ENCODE measurements at places on chromosomes 3 and 15. TPM values are rescaled to one million over a fixed set of nuclear protein-coding genes. Genes with fewer than 3 reads are reported as not detected.

DNA sequence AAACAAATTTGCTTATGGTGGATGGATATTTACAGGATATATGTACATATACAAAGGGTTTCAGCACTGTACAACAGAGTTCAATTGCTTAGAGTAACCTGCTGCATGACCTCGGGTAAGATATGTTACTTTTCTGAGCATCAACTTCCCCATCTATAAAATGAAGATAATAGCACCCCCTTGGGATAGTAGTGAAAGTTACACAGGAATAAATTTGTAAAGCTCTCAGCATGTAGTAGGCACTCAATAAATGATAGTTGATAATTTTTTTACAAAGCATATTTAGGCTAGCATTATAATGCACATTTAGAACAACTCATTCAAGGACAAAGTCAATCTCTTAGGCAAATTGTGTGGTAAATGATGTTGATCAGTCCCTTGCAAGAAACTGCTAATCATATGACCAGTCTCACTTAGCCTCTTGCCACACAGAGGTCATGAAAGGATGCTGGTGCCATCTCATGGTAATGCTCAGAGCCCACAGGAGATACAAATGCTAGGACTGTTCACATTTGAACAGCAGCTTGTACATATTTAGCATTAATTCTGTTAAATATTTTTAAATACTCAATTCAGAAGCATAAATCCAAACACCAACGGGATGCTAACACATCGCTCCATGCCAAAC, 123.9 kb downstream of the MAGI1 start:
- DNase-seq = no peak

DNA sequence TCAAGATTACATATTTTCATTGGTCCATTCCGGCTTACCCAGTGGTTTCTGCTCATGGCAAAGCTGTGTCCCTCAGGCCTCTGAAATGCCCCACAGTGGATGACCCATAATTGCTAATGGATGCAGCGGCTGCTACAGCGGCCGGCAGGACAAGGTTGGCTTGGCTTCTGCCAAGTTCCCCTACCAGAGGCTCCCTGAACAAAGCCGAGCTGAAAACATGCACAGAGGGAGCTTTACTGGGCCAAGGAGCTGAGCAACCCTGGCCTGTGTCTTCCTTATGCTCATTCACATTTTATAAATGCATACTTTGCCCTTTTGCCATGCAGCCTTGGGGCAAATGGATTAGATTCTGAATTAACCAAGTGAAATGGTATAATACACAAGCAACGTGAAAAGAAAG, 150.5 kb downstream of the NTRK3 start:
- DNase-seq = no peak

DNA sequence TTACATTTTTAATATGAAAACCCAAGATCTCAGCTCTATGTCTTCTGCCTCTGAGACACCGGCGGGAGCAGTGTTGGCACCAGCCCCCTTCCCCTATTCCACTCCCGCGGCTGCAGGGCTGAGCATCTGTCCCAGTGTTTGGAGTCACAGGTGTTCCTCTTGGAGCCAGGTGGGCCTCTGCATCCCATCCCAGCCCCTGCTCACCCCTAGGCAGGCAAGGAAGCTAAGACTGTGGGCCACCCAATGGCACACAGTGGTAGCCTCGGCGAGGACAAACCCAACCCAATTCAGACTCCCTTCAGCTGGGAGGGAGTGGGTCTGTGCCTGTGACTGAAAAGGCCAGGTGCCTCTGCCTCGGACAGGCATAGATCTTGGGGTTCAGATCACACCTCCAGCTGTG, 3.1 kb downstream of the CHST13 start:
- DNase-seq = no peak

- DNase-seq = no peak
Measured at GRCh38 chr3:197337656-197338055, 39.2 kb upstream of the DLG1 start.

DNA sequence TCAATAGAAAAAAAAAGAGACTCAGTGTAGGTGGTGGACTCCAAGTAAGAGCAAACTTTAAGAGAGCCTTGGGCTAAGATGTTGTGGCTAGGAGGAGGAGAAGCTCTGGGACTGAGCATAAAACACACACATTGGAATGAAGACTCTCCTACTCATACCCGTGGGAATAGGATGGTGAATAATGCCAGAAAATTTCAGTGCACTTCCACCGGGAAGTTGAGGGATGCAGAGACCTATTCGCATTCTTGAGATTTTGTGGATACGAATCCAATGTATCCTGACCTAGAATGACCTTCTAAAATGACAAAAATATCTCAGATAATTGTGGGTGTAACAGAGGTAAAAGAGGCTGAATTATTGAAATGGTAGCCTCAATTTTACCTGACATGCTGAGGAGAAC, 388.7 kb upstream of the SGO1 start:
- DNase-seq = no peak

- DNase-seq = no peak
Measured at GRCh38 chr3:81242871-81243270, 518.6 kb downstream of the GBE1 start.

DNA sequence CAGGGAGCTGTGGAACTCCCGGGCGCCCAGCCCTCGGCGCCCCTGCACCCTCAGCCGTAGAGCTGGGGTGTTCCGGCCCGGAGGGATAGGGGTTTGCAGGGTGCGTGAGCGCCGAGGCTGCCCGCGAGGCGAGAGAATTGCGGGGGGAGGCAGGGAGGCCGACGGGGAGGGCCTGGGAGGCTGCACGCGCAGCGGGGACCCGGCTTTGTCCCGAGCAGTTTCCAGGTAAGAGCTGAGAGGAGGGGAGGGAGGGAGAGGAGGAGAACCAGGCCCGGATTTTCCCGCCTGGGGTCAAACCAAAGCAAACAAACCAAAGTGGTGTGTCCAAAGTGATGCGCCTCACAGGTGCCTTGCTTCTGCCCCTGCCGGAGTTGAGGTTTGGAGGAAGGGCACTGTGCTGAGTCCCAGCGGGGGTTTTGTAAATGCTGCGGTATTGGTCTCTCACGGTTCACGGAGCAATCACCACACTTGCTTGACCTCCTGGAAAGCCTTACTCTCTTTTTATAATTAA, 146.4 kb downstream of the TJP1 start:
- no peak for DNase-seq

- DNase-seq = no peak
Measured at GRCh38 chr3:177694316-177694715, 497.0 kb upstream of the TBL1XR1 start.

DNA sequence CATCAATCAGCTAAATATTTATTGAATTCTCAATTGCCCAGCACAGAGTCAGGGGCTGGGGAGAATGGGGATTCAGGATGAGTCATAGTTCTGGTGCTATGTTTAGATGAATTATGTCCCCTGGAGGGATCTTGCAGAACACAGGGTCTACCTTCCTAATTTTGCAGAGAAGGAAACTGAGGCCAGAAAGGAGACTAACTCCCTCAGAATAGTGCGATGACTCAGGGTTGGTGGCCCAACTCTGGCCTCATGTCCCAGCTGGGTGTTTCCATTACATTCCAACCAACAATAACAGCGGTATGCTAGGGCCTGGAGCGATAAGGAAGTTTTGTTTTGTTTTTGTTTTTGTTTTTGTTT, 270.9 kb downstream of the TLE3 start:
- DNase-seq = no peak

GRCh38 chr15:85097250-85097649, 115.6 kb downstream of the PDE8A start:
- no peak for DNase-seq

GRCh38 chr3:179512378-179512777, 50.3 kb upstream of the ACTL6A start:
- DNase-seq = no peak

- no peak for DNase-seq
Measured at GRCh38 chr3:127254730-127255129, 33.1 kb downstream of the PRR20G start.

DNA sequence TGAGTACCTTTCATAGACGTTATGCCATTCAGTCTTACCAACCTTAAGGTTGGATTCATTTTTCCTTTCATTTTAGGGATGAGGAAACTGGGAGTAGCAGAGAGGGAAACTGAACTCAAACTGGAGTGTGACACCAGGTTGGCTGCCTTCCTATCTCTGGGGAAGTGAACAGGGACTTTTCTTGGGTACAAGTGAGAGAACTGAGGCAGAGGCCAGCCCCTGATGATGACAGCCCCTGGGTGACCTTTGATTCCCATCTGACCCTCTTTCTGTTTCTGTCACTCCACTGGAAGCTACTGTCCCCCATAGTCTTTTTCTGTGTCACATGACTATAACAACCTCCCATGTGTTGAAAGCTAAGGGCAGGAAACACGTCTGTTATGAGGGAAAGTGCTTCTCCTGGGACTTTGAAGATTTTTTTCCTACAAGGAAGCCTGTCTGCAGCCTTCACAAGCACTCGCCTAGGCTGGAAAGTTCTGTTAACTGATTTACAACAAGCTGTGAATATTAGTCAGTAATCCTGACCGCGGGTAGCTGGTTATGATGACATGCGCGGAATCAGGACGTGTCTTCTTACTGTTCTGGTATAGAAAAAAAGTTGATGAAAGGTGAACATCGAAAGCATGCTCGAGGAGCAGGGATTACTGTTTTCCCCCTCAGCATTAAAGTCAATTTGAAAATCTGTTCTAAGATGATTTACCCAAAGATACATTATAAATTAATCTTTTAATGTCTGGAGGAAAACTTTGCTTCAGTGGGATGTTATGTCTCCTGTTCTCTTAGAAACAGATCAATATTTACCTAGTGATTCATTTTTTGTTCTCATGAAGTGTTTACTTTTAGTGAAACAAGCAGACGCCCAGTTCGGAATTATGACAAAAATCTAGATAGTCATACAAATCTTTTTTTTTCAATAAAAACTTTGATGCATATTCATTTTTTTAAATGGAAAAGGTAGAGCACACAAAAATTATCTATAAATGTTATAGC, 31.5 kb downstream of the ABHD2 start:
- no peak for DNase-seq

GRCh38 chr15:58249646-58250312, 111.6 kb downstream of the AQP9 start:
- DNase-seq = no peak

- DNase-seq = no peak
Measured at GRCh38 chr3:60399292-60399691, 852.0 kb downstream of the FHIT start.

DNA sequence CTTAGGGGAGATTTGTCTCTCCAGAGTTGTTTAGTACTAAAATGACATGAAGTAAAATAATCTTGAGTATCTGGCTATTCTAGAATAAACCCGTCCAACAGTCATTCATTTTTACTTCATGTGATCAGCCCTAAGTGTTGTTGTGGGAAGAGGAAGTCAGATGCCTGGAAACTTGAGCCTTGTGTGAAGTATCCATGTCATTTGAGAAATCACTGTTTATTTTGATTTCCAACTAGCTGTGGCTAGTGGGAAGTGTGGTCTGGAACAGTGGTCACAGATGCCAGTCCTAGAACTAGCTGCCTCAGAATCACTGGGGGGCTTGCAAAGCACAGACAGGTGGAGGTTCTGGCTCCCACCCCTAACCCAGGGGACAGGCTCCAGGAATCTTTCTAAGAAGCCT, 77.7 kb upstream of the LIMD1 start:
- DNase-seq = no peak

DNA sequence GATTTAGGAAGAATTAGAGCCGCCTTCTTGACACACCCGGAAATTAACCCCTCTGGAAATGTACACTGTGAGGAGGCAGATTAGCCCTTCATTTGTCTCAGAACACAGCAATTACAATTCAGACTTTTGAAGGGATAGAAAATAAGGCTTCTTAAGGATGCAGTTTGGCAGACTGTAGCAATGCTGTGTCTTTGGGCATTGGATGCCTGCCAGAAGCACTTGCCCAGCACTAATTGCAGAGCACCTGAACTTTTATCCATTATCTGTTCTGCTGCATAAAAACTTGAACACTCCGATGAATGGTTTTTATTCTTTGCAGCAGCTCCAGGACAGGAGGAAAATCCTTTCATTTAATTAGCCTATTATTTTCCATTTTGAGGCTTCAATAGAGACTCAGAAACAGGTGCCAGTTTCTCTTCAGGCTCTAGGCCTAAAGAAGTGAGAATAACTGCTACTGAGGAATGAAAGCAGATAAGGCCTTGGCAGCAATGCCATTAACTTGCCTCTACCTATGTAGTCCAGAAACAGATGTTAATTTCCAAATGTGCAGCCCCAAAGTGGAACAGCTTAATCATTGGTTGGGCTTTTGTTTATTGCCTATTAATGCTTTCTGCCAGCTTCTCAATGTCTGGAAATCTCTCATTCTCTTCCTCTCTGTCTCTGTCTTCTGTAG, 418.5 kb downstream of the NSUN3 start:
- DNase-seq = no peak

DNA sequence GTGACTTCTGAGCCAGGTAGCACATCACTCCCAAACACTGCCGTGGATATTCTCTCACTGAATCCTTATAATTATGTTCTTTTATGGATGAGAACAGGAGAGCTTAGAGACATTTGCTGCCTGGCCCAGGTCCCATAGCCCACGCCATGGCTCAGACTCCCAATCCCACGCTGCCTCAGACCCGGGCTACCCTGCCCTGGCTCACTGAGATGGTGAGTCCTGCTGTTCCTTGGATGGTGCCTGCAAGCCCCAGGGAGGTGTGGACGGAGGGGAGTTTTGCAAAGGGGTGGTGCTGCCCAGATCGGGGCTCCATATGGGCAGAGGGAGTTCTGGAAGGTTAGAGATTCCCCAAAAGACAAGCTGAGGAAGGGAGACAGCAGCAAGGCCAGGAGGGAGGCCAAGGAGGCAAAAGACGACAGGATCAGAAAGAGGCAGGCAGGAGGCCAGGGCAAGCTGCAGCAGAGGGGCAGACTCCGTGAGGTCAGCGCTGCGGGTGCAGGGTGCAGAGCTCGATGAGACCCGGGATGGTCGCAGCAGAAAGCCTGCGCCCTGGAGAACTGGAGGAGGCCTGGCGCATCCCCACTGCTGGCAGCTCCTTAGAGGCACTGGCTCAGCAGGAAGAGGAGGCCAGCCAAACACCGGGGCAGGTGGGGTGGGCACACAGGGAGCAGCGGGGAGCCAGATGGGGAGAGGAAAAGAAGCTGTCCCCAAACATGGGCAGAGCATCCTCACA, 95.7 kb upstream of the ALDH1A3 start:
- no peak for DNase-seq

GRCh38 chr15:48494631-48495030, 150.9 kb downstream of the FBN1 start:
- no peak for DNase-seq

Gene PXYLP1
- 6.1 TPM for total RNA-seq

Gene SLC9A9
- total RNA-seq = 31.8 TPM

All from T-helper 17 cell (primary cell).